Substantia nigra (tissue), 51 donors: ENCODE measurements at places on chromosomes 16 and 17.

GRCh38 chr17:82036634-82037091 lies 834 bp downstream of the DCXR start:
- no peak for DNase-seq

GRCh38 chr16:86555704-86556075 lies 655 bp upstream of the MTHFSD start:
- no peak for DNase-seq

GRCh38 chr16:30407102-30407803 lies at the start of gene ZNF771:
Gene ZNF771 (plus strand): TSS chr16:30407606. CDS start chr16:30408054, 448 bp downstream.
- peak; percentile 89 for DNase-seq

GRCh38 chr16:65754820-65755691 lies 611.4 kb upstream of the CDH5 start:
- no peak for DNase-seq

DNA sequence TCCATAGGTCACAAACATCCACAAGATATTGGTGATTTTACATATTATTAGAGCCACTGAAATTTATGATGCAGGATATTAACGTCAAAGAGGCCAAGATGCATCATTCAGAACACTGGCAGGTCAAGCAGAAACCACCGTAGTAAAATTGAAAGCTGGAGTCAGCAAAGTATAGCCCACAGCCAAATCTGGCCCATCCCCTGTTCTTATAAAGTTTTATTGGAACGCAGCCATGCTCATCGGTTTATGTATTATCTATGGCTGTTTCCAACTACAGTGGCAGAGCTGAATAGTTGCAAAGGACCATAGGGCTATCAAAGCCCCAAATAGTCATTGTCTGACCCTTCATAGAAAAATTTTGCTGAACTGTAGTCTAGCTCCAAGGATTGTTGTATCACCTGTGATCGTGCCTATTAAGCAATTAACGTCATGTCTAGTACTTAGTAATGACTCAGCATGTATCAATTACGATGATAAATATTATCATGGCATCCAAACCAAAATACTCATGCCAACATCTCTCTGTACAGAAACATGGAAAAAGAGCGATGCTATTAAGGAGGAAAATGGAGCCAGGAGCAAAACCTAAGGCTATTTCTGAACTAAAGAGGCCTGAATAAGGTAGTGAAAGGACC lies 165.6 kb downstream of the IRX3 start:
- DNase-seq = no peak

- no peak for DNase-seq
These were observed 40.6 kb downstream of the HIC1 start for GRCh38 chr17:2095536-2095910.
